Kidney epithelial cell (primary cell): ENCODE measurements at places on chromosomes 3 and 15.

DNA sequence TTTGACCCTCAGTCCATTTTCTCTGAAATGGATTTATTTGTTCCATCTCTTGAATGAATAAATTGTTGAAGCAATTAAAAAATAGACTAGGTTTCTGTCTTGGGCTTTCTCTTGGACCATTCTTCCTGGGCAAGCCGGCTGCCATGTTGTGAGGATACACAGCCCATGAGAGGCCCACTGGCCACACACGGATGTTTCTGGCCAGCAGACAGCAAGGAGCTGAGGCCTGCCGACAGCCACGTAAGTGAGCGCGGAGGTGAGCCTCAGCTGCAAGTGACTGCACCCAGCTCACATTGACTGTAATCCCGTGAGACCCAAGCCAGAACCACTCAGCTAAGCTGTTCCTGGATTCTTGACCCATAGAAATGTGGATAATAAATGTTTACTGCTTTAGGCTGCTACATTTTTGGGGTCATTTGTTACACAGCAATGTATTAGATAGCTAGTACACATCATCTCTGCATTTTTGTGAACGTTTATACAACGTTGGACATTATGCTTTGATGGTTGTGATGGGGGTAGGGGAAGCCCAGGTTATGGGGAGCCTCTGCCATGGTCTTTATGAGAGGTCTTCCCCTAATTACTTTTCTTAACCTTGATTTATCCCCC, 22.8 kb downstream of the IDH3A start:
- DNase-seq = no peak

- DNase-seq = no peak
These were observed 21.9 kb upstream of the ALDH1L1 start for GRCh38 chr3:126202276-126202675.

DNA sequence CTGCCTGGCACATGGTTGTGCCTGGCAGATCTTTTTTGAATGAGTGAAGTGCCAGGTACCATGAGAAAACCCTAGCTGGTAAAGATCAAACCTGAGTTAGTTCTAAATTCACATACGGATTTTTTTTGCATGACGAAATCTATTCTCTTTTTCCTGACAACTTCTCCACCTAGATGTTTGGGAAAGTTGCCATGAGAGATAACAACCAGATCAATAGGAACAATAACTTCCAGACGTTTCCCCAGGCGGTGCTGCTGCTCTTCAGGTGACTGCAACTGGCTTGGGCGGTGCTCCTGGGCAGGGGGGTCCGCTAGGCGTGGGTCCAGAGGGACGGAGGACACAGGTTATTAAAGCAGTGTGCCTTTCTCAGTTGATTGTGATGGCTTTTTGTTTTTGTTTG, 71.8 kb downstream of the CHDH start:
- no peak for DNase-seq

DNA sequence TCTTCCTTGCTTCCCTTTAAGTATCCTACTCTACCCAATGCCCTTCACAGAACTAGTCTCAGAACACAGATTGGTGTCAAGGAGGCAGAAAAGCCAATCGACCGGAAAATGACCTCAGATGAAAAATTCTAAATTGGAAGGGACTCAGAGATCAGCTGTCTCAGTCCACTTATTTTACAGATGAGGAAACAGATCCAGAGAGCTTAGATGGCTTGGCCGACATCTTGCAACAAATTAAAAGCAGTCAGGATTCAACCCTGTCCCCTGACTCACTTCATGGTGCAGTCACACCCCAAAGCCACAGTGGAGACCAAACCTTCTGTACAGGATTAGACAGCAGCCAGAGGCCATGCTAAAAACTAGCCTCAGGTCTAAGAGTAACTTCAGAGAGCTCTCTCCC, 169.3 kb upstream of the BHLHE40 start:
- no peak for DNase-seq

DNA sequence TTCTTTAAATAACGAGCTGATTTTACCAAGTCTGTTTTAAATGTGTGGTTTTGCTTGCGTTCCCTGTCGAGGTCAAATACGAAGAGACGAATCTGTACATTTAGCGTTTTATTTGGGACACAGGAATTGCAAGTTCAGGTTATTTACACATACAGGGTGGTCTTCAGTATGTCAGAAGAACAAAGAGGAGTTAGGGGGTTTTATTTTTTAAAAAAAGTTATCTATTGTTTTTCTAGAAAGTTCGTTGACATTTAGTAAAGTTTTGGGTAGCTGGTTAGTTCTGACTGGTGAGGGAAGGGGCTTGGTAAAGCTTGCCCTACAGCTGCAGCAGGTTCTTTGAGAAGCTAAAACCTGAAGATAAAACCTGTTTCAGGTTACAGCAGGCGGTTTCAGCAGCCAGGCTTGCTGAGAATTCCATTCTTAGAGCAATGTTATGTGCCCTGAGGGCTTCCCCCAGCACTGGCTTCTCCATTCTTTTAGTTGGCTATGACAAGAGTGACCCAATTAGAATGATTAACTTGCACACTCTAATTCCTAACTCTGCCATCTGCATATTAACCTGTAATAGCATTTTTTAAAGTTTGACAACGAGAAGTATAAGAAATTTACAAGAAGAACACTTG, 815 bp upstream of the ZNF280D start:
- no peak for DNase-seq

DNA sequence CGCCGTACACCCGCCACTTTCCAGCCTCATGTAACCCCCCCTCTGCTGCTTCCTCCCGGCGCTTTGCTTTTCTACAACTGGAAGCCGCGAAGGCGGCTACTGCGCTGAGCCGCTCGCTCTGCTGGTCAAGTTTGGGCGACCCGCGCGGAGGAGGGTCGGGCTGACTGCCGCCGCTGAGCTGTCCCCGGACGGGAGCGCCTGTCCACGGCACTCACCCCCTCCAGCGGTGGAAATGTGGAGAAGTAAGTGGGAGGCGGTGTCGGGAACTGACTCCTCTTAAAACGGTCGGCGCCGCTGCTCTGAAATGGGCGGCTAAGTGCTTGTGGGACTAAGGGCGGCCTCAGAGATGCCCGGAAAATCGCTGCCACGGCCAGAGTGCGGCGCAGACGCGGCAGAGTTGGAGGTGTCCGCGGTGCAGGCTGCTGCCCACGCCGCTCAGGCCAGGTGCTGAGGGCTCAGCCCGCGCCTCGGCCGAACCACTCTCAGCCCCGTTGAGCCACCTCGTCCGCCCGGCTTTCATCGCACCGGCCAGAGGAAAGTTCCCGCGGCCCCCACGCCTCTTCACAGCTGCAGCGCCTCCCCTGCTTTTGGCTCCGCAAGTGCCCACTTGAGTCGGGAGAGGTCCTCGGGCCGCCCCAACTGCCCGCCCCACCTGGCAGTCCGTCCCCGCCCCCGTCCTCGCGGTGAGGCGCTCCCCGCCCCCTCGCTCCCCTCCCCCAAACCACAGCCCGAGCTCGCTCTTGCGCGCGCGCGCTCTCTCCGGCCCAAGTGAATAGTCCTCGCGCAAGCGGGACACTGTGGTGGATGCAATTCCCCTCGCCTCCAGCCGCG, at the start of gene EPHA6:
TSS of gene EPHA6 (plus strand) at position 775 of the 831 bp plus-strand sequence.
- DNase-seq = peak; percentile 7

GRCh38 chr15:89490814-89491315, 5.5 kb downstream of the RHCG start:
- DNase-seq = no peak

DNA sequence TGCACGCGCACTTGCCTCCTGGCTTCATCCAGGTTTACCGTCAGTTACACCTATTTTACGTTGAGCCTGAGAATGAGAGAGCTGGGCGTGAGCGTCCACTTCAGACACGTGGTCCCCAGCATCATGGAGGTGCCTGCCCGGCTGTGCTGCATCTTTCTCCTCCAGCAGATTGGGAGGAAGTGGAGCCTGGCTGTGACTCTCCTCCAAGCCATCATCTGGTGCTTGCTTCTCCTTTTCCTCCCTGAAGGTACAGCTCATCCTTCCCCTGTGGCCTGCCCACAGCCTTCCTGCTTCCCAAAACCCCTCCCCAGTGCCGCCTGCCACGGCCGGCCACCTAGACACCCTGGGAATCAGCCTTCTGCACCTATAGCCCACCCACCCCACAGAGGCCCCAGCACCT, 31.6 kb downstream of the SLC22A14 start:
- DNase-seq = no peak

DNA sequence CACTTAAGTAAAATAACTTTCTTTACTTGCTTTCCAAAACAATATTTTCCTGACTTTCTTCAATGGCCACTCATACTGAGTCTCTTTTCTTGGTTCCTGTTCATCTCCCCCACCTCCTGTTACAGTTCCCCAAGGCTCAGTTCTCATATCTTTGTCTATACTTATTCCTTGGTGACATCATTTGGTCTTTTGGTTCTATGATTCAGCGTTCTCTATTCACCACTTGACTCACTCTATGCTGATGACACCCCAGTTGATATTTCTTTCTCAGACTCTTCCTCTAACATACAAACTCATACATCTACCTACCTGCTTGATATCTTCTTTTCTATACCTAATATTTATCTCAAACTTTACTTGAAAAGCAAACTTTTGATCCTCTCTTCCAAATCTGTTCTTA, 85.0 kb upstream of the P3H2 start:
- no peak for DNase-seq

DNA sequence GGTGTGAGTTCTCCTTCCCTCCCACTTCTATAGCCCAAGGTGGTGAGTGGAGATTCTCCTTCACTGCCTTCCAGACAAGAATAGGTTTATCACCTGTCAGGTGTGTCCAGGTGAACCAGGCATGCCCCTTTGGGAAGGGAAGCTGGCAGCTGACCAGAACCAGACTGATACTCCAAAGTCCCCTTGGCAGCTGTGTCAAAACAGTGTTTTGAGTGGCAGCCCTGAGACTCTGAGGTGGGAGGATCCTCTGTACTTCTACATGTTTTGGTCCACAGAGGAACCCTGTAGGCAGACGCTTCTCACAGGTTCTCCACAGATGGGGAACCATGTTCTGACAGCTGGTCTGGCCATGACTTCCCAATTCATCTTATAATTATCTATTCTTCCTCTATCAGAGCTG, 30.1 kb downstream of the ISL2 start:
- no peak for DNase-seq

- no peak for DNase-seq
These were observed 187.4 kb downstream of the GOLGA6L6 start for GRCh38 chr15:20353966-20354883.

DNA sequence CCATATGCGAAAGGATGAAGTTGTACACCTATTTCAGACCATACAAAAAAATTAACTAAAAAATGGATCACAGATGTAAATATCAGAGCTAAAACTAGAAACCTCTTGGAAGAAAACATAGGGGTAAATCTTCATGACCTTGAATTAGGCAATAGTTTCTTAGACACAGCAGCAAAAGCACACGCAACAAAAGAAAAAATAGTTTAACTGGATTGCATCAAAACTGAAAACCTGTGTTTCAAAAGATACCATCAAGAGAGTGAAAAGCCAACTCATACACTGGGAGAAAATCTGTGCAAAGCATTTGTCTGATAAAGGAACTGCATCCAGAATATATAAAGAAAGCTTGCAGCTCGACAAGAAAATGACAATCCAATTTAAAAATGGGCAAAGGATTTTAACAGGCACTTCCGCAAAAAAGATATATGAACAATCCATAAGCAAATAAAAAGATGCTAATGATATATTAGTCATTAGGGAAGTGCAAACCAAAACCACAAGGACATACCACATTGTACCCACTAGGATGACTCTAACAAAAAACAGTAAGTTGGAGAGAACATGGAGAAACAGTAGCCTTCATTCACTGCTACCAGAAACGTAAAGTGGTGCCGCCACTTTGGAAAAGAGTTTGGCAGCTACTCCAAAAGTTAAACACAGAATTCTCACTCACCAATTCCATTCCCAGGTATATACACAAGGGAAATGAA, 263.1 kb downstream of the ADAMTS17 start:
- no peak for DNase-seq

GRCh38 chr3:155196131-155197021, 97.1 kb downstream of the STRIT1 start:
- DNase-seq = no peak

DNA sequence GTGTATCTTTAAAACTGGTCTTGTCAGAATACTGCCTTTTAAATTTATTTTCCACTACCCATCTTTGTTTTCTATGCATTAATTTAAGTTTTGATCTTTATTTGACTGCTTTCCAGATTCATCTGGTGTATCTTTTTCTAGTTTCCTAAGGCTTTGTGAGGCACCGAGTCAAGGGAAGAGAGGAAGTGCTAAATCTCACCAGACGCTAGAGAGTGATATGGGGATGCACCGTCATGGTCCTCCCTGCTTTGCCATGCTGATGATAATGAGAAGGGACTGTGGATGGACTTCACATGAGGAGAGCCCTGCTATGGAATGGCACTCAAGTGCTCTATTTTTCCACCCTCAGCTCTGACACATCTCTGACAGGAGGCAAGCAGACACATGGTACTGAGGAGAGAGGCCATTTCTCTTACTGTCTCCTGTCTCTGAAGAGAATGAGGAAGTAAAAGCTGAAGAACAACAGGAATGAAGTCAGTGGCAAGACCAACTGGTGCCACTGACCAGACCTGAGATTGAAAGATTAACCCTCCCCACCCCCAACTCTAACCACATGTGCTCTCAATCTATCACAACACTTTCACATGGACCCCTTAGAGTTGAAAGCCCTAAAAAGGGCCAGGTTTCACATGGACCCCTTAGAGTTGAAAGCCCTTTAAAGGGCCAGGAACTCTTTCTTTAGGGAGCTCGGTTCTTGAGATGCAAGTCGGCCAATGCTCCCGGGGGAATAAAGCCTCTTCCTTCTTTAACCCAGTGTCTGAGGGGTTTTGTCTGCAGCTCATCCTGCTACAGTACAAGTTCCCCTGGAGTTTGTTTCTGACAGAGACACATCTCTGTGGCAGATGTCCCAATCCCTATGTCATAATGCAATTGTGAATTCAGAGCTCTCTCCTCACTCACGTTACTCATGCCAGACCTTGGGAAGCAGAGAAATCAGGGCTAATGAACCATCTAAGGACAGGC, at the start of gene IQCF2:
TSS of gene IQCF2 (plus strand) at position 913 of the 963 bp plus-strand sequence. CDS start 52 bp downstream, outside the sequence.
- DNase-seq = no peak

DNA sequence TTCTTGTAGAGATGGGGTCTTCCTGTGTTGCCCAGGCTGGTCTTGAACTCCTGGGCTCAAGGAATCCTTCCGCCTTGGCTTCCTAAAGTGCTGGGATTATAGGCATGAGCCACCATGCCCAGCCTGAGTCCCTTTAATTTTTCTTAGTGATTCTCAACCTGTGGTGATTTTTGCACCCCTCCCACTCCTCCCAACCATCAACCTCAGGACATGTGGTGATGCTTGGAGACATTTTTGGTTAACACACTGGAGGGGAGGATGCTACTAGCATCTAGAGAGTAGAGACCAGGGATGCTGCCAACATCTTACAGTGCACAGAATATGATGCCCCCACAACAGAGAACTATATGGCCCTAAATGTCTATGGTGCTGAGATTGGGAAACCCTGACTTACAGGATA, 83.0 kb upstream of the LMOD3 start:
- DNase-seq = no peak

GRCh38 chr3:53748512-53749271, 97.5 kb downstream of the CHDH start:
- DNase-seq = no peak

DNA sequence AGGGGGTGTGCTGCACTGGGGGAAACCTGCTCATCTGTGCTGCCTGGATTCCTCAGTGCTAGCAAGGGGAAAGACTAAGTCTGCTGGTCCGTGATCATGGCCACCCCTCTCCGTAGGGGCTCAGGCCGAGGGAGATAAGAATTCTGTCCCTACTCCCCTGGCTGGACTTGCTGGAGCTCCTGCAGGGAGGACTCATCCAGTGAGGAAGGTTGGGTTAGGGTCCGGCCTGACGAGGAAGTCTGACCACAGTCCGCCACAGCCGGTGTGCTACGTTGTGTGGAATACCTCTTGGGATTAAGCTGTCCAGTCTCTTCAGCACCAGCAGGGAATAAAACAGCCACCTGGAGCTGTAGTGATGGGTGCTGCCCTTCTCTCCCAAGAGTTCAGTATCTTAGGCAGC, 1309.1 kb upstream of the CADM2 start:
- no peak for DNase-seq

GRCh38 chr3:190424108-190424477, 25.6 kb downstream of the TMEM207 start:
- no peak for DNase-seq
